Fibroblast of lung (primary cell): ENCODE measurements at places on chromosomes 13 and 19. TPM values are rescaled to one million over a fixed set of nuclear protein-coding genes. Genes with fewer than 3 reads are reported as not detected.

Gene METTL21C
- polyA plus RNA-seq: not detected in 2 replicates

Gene POLR2I
- polyA plus RNA-seq: 36.1 and 58.4 TPM in 2 replicates

Gene MAST1
- polyA plus RNA-seq: 0.20 and 0.30 TPM in 2 replicates

Gene UQCR11
- polyA plus RNA-seq: 92.5 and 101 TPM in 2 replicates

Gene GPR4
- polyA plus RNA-seq: 0.47 and 0.58 TPM in 2 replicates

Gene CLEC17A
- 0.02 and 0.03 TPM in 2 replicates for polyA plus RNA-seq

Gene CTXN1
- polyA plus RNA-seq: 0.85 and 1.1 TPM in 2 replicates

Gene OR7A5
- not detected in 2 replicates for polyA plus RNA-seq

Gene ICAM3
- polyA plus RNA-seq: 4.5 and 7.1 TPM in 2 replicates

Gene GFY
- not detected in 2 replicates for polyA plus RNA-seq

Gene SPART
- polyA plus RNA-seq: 90.2 and 109 TPM in 2 replicates

Gene KASH5
- polyA plus RNA-seq: not detected in 2 replicates

Gene IL12RB1
- 0.06 and 0.75 TPM in 2 replicates for polyA plus RNA-seq

Gene ZNF549
- polyA plus RNA-seq: 3.9 and 4.8 TPM in 2 replicates

Gene GPR12
- polyA plus RNA-seq: not detected in 2 replicates

Gene ZNF226
- 18.8 and 21.4 TPM in 2 replicates for polyA plus RNA-seq

Gene C19orf33
- not detected in 2 replicates for polyA plus RNA-seq

Gene TMEM145
- polyA plus RNA-seq: 0.05 and 0.20 TPM in 2 replicates

Gene ATP4A
- polyA plus RNA-seq: not detected in 2 replicates

Gene NECTIN2
- polyA plus RNA-seq: 59.4 and 77.4 TPM in 2 replicates

Gene MEIS3
- 18.5 and 30.5 TPM in 2 replicates for polyA plus RNA-seq

Gene USHBP1
- polyA plus RNA-seq: not detected in 2 replicates

Gene FGF22
- polyA plus RNA-seq: 0.06 TPM in 1 of 2 replicates, not detected in the other

Gene CAMSAP3
- not detected in 2 replicates for polyA plus RNA-seq

Gene CAPNS1
- 1,189 and 1,351 TPM in 2 replicates for polyA plus RNA-seq

Gene KLK4
- not detected in 2 replicates for polyA plus RNA-seq

Gene COG6
- polyA plus RNA-seq: 18.6 and 44.8 TPM in 2 replicates

Gene PRKCG
- not detected in 2 replicates for polyA plus RNA-seq

Gene ZNF560
- polyA plus RNA-seq: 0.61 and 1.0 TPM in 2 replicates

Gene CYSLTR2
- 0.03 TPM in 1 of 2 replicates, not detected in the other for polyA plus RNA-seq

Gene ADPRHL1
- polyA plus RNA-seq: 0.59 and 0.62 TPM in 2 replicates

Gene CDX2
- not detected in 2 replicates for polyA plus RNA-seq

Gene CGB2
- polyA plus RNA-seq: not detected in 2 replicates

Gene JSRP1
- polyA plus RNA-seq: not detected in 2 replicates

Gene HSPB6
- polyA plus RNA-seq: 53.1 and 71.0 TPM in 2 replicates

Gene PIBF1
- polyA plus RNA-seq: 8.7 and 9.6 TPM in 2 replicates

Gene CYP4F12
- not detected in 2 replicates for polyA plus RNA-seq

Gene RASGRP4
- not detected in 2 replicates for polyA plus RNA-seq

Gene IGFLR1
- polyA plus RNA-seq: 0.75 and 2.1 TPM in 2 replicates

Gene ZSCAN22
- polyA plus RNA-seq: 2.8 and 3.0 TPM in 2 replicates

Gene CEBPA
- 0.05 TPM in 1 of 2 replicates, not detected in the other for polyA plus RNA-seq

Gene HSD11B1L
- polyA plus RNA-seq: 3.1 and 5.1 TPM in 2 replicates

Gene CYP4F2
- not detected in 2 replicates for polyA plus RNA-seq

Gene RPL36
- polyA plus RNA-seq: 341 and 394 TPM in 2 replicates

Gene STXBP2
- 4.6 and 5.3 TPM in 2 replicates for polyA plus RNA-seq

Gene ZNF112
- polyA plus RNA-seq: 2.9 and 4.9 TPM in 2 replicates

Gene SCGB2B2
- polyA plus RNA-seq: not detected in 2 replicates

Gene LONP1
- polyA plus RNA-seq: 29.8 and 37.3 TPM in 2 replicates

Gene DPF1
- polyA plus RNA-seq: 1.6 and 5.2 TPM in 2 replicates

Gene POP4
- 102 and 122 TPM in 2 replicates for polyA plus RNA-seq

Gene TMEM147
- 72.4 and 76.2 TPM in 2 replicates for polyA plus RNA-seq

Gene ADGRL1
- 0.88 and 1.7 TPM in 2 replicates for polyA plus RNA-seq

Gene RFPL4A
- not detected in 2 replicates for polyA plus RNA-seq

Gene WDR88
- not detected in 2 replicates for polyA plus RNA-seq
